ENCODE measurements at places on chromosomes 2 and 18.

- DNase-seq: no peak
Observed at GRCh38 chr2:189045836-189046235, 71.7 kb downstream of the COL3A1 start.

GRCh38 chr18:58093311-58093803, 49.3 kb downstream of the NEDD4L start:
- no peak for DNase-seq

DNA sequence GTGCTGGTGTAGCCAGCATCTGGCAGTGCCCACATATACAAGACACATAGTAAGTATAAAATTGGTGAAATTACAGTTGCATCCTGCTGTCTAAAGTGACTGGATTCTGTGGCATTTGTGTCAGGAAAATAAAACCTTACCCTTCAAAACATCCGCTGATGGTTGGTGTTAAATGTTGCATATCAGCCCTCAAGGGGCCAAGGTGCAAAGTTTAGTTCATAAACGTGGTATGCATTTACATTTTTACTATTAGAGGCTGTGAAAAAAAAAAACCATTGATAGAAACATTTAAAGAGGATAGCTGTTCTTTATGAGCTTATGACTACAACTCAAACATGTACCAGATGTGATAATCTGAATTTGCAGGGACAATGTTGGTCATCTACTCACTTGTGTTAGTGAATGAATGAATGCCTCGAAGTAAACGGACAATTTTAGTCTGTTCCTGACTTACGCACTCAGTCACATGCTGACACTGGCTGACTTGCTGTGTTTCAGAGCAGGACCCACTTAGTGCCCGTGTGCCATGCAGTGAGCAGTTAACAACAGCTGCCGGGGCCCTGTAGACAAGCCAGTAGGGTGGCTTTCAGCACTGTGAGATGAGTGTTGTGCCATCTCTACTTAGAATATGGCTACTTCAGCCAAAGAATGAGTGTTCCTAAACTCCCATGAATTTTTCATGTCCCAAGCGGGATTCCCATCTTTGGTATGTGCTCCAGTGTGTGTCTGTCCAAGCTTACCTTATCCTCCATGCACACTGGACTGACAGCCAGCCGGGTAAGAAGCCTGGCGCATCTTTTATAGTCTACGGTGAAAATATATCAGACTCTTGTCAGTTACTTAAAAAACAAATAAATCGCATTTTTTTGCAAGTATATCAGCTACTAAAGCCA, 5.3 kb downstream of the ALKAL2 start:
- DNase-seq: no peak

- DNase-seq: no peak
Observed at GRCh38 chr18:56382541-56382940, 255.9 kb downstream of the TXNL1 start.

DNA sequence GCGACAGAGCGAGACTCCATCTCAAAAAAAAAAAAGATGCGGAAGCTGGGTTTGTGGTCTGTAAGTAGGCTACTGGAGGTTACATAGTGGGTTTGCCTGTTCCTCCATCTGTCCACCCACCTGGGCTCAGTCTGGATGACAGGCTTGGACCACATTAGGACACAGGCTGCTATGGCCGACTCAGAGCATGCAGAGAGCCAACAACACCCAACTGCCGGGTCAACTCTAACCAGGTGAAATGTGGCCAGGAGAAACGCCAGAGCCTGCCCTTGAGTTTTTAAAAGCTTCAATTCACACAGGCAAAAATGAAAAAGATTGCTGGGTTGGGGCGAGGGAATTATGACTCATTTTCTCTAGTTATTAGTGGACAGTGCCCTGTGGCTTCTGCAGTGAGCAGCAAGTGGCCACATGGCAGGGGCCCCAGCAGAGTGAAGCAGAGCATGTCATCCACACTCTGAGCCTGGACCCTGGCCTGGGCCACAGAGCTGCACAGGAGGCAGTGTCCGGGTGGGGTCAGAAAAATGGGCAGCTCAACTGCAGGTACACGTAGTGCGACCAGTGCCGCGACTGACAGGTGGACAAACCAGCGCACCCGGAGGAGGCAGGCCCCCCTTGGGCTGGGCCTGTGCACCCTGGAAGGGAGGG, 67.4 kb downstream of the BIN1 start:
- no peak for DNase-seq

GRCh38 chr2:67566958-67567635, 170.0 kb downstream of the ETAA1 start:
- no peak for DNase-seq

DNA sequence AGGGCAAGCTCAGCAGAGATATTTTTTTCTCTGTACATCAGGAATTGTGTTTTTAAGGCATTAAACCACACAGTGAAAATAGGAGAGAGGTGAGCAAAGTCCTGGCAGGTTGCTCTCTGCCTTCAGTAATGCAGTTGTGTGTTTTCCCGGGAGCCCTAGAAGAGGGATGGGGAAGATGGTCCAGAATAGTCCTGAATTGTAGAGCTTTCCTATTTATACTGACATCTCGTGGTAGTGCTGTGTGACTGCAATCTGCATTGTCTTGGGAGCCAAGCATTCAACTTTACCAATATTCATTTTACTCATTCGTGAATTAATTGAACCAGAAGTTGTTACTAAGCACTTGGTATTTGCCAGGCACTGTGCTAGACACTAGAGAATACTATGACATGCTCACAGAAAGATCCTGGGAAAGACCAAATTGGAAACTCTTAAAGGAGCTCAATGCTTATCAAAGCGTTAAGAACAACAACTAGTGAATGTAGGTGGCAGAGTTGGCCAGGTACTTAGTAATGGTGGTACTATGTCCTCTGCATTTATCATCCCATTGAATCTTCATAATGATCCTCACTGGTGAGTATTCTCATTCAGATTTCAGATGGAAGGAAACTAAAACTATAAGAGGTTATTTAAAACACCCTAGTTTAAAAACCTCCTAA, 214.6 kb downstream of the TRIB2 start:
- no peak for DNase-seq

DNA sequence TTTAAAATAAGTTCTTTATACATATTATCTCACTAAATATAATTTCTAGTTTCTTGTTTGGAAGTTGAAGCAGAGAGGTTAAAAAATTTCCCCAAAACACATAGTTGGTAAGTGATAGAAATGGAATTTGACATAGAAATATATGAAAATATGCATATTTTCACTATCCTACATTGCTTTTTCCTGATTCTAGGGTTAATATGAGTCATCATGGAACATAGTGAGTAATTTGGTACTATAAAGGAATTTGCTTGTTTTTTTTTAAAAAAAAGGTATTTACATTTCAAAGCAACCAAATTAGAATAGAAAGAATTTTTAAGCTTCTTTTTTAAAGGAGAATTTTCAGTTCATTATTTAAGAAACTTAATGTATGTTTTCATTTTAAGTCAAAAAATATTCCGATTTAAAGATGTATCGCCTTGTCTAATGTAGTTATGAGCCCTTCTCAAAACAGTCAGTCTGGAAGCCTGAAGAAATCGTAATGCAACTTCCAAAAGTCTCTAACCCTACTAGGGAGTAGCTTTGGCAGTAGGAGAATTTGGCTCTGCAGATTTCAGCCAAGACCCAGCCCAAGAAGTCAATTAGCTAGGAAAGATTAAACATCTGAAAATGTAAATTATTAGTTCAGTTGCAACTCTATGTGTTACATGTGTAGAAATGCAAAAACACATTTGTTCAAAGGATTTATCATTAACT, 147.3 kb downstream of the RDH14 start:
- DNase-seq: no peak

DNA sequence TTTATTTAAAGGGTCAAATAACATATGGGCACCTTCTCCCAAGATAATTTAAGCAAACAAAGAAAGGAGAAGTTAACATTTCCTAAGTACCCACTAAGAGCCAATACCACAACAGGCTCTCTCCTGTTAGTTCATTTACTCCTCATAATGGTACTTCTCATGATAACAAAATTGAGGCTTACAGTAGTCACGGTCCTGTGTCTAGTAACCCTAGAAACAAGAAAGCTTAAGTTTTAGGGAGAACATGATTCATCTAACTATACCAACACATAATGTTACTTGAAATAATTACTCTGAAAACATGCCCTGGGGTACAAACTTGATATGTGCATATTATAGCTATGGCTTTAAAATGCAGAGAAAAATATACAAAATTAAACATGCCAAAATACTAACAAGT, 19.8 kb downstream of the IWS1 start:
- DNase-seq: no peak

DNA sequence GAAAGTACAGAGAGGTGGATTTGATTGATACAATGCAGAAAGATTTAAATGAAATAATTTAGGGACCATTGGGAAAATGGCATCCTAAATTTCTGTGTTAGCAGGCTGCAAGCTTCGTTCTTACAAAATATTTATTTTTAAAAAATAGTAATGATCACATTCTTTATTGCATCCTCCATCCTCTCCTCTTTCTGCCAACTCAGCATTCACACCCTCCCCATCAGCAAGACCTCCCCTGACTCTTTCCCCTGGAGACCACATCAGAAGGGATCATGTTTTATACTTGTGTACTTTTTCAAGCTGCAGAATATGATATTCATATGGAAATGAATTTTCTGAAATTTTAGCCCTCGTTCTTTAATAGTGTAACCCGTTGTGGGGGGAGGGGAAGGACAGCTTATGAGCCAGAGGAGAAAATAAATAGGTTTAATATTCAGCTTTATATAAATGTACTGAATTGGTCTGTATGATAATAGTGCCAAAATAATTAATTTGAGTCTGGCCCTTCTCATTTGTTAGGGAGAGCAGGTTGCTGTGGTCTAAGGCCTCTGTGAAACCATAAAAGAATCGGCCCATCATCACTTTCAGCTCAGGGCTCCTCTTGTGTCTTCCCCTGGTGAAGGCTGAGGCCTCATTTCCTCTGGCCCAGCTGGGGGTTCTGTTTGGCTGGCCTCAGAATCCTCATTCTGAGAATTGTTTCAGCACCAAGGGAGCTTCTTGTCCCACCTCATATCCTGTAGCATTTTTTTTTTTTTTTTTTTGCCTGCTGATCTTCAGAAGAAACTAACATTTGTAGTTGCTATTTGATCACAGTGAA, 330.8 kb downstream of the TXNL1 start:
- no peak for DNase-seq

- DNase-seq: no peak
Observed at GRCh38 chr2:155679647-155680046, 652.9 kb downstream of the NR4A2 start.
